Mucosa of descending colon (tissue), 3 donors: ENCODE measurements at places on chromosomes 3 and 15.
A peak's percentile ranks its signal among the peaks of the same experiment; 100 is the strongest.

DNA sequence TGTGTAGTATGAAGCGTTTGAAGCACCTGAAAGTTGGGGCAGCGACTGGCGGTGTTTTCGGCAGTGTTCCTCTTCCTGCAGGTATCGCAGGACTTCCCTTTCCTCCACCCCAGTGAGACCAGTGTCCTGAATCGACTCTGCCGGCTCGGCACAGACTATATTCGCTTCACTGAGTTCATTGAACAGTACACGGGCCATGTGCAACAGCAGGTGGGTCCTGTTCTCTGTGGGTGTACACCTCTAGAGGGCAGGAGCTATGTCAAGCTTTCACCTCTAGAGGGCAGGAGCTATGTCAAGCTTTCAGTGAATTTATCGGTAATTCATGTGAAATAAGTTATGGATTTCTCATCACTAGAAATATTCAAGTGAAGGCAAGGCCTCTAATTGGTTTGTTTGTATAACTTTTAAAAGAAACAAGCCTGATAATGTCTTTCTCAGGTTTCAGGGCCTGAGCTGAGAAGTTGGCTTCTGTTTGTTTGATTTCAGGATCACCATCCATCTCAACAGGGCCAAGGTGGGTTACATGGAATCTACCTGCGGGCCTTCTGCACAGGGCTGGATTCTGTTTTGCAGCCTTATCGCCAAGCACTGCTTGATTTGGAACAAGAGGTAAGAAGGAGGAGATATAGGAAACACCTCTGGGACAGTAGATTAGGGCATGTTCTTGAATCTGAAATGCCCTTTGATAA is 5.3 kb downstream of the TUBGCP4 start:
- peak; percentile 28 for DNase-seq

- DNase-seq, result no peak
Measured at GRCh38 chr3:124928333-124929202, 6.0 kb downstream of the MUC13 start.

DNA sequence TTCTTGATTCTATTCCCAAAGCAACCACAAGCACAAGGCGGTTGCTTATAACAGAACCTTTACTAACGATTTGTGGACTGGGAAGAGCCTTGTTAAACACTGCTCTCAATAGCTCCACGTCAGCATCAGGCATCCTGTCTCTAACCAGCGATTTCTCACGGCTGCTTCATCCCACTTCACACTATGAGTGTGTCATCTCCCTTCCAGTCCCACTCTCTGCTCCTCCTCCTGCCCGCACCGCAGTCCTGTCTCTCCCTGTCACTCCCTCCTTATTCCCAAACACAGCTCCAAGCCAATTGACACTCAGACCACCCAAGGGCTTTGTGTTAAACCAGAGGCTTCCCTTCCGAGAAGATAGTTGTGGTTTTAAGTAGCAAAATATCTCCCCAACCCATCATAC is 94.8 kb downstream of the ABHD5 start:
- DNase-seq, result no peak

- peak; percentile 80 for DNase-seq
Measured at GRCh38 chr3:114152519-114153151, 26.2 kb downstream of the DRD3 start.

DNA sequence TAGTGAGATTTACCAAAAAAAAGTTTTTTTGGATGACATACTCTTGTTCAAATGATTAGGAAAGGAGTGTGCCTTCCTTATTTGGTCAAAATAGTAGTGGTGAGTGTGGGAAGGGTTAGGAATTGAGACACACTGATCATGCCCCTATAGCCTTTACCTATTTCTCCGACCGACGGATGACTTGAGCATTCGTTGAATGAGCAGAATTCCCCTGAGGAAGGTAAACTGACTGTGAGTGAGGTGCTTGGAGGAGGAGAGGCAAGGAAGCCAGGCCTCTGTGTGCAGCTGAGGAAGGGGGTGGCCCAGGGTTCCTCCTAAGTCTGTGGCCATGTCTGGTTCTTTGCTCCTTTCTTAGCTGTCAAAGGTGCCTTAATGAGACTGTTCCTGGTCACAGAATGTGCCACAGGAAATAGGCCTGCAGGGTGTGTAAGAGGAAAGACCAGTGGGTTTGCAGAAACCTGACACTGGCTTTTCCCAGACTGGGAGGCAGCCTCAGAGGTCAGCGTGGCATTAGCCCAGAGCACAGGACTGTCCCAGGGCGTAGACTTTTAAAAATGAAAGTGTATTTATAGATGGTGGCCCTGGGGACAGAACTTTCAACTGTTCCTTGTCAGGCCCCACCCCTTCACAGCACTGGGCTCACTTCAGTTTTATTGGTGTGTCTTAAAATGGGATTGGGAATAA is 307.7 kb upstream of the C2CD4B start:
- peak; percentile 43 for DNase-seq

- DNase-seq, result no peak
Measured at GRCh38 chr3:95037097-95037496, 974.2 kb downstream of the NSUN3 start.
